ENCODE measurements at places on chromosomes 16 and 17.

GRCh38 chr16:87392821-87393679 is 914 bp downstream of the MAP1LC3B start:
- DNase-seq: peak; percentile 69

DNA sequence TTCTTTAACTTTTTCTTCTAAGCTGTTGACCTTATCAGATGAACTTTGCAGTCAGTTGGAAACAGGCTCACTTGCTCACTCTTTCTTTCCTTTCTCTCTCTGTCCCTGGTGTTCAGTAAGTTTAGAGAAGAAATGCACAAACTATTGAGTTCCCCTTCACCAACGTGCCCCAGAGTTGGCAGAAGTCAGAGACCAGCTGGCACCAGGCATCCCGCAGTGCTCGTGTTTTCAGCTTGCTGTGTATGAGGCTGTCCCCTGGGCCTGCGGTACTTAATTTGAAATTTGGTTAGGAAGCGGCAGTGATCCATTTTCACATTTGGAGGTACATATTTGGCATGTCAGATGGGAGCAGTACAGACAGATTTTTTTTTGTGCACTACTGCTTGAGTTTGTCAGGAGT is 258.6 kb downstream of the SNX29 start:
- no peak for DNase-seq

GRCh38 chr16:51440131-51440889 is 289.2 kb upstream of the SALL1 start:
- no peak for DNase-seq

DNA sequence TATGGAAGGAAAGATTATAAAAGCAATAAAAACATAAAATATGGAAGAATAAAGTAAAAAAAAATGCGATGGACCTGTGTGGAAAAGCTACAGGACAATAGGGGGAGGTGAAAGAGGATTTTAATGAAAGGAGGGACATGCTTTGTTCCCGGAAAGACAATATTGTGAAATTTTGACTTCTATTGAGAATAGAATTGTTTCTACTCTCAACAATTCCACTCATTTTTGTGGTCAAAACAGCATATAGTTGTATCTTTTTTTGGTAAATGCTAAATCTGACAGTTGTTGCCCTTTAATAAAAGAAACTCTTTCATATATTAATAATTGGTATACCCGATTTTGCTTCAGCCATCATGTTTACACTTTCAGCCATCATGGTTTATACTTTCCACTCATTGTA is 22.9 kb upstream of the APPBP2 start:
- DNase-seq: no peak

DNA sequence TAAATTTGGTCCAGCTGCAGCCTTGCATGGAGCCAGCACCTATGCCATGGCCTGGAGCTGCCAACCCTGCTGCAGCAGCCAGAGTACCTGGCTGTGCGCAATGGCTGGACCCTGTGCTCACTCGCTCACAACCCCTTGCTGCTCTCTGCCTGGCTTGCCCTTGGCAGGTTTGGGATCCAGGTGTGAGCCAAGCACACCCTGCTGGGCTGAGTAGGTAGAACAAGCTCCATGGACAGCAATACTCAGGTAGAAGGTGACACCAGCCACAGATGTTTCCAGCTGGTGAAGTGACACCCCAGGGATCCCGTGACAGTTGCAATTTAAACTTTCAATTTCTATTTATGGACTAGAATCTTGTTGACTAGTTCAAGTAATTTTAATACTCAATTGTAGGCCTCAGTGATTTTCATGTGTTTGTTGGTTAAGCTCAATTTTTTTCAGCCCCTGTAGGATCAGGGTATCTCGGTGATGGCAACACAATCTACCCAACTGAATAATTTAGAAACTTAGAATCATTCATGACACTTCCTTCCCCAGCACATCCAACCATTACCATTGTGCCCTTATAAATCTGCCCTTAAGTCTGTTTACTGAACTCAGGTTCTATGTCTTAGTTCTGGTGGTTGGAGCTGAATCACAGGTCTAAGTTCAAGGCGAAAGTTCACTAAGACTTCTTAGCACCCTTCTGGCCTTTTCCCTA is 480.0 kb downstream of the PMP22 start:
- peak; percentile 17 for DNase-seq

DNA sequence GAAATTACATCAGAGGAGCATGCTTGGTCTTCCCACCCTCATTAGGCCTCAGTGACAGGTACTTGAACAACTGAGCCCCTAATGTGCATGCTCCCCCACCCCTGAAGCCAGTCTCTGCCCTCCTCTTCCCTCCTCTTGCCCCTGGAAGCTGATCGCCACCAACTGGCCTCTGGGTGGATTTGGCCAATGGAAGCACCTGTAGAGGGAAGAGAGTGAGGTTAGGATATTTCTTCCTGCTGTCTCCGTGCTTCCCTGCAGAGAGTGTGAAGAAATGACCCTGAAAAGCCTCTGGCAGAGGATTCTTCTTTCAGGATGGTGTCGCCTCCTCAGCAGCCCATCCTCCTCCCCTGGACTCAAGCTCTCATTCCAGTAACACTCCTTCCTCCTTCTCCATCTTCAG is 5.9 kb upstream of the CBLN1 start:
- no peak for DNase-seq

GRCh38 chr16:68417711-68418301 is 30.5 kb downstream of the SMPD3 start:
- DNase-seq: peak; percentile 78

DNA sequence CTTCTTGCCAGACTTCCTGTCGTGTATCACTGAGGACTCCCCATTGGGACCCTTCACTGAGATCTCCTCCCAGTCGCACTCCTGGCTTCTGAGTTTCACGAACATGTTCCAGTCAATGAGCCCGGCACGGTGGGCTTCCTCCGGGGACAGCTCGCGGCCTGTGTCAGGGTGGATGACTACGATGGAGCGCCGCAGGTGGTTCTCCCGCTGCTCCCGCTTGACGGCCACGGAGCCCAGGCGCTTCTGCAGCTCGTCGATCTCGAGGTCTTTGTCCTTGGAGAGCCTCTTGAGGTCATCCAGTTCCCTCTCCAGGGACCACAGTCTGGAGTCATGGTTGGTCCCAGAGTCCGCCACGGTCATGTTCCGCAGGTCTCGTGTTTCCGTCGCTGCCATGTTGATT is 36.2 kb downstream of the UBN1 start:
- DNase-seq: no peak

DNA sequence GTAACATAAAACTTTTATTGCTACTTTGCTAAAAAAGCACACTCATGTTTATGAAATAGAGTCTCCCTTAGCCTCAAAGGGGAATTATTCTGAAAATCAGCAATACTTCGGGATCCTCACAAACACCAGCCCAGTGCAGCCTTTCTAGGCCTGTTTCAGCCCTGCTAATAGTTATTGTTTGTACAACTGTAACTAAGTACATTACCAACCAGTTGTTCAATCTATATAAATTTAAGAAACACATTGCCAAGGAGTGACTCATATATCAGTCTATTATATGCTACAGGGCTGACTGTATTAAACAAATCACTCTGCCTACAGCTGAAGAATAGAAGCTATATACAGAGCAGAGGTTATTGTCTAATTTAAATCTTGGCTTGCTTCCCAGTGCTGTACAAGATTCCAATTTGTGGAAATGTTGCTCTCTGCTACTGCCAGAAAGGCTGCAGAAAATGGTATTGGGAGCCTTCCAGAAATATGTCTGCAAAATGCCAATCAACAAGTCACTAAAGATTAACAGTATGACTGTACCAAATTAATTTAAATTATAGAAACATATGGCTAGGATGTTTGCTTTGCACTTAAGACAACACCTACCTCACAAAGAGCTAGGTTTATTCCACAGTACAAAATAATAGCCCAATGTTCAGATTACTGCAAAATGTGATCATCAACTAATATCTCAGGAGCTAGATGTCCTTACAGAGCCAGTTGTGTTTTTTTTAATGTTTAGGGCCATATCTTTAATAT is 49.7 kb downstream of the TOX3 start:
- DNase-seq: no peak

DNA sequence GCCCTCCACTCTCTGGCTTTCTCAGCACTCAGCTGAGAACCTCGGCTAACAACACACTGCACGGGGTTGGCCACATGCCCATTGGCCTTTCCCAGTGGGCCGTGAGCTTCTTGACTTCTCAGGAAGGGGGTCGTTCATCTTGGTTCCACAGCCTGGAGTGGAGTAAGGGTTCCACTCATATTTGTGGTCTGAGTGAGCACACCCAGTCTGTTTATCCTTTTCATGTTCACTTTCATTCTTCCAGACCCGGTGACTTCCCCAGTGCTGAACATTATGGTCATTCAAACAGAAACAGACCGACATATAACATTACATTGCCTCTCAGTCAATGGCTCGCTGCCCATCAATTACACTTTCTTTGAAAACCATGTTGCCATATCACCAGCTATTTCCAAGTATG is 8.2 kb downstream of the MILR1 start:
- DNase-seq: no peak

DNA sequence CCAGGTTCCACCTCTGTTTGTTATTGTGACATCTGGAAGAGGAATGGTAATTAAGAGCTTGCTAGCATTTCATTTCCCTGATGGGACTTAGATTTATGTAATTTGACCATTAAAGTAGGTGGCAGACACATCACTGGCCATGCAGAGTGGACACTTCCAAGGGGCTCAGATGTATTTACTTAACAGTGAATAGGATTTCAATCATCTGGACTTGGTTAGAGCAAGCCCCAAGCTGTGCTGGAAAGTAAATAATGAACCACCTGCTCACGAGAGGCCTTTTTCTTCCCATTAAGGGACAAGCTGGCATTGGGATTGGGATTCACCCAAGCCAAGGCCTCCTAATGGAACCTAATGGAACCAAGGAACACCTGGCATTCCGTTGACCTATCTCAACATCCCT is 395.3 kb downstream of the HS3ST4 start:
- no peak for DNase-seq

DNA sequence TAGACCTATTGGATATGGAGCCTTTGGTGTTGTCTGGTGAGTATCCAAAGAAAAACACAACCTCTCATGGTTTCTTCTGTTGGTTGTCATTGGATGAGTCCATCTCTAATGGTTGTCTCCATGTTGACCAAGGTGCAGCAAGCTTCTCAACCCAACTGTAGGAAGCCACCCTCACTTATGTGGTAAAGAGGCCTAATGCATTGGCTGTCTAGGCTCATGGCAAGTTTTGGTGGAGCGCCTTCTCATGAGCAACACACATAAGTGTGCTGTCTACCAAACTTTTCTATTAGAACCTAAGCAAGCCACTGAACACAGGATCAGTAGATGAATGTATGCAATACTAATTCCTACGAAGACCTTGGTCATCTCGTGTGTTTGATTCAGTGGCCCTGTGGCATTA is 819 bp downstream of the NLK start:
- DNase-seq: no peak

DNA sequence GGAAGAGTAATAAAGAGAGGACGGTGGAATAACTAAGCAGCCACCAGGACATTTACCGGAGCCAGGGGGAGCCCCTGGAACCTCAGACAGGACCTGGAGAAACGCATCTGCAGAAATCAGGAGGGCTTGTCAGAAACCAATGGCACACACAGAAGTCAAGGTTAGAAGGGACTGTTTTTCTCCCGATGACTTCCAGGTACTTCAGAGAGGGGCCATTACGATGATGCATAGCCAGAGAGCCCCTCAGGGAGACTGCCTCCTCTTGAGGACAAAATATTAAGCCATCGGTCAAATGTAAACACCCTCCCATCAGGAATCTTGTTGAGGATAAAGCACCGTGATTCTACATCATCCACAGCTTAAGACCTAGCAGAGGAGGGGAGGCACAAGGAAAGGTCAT is 333.6 kb upstream of the CDH5 start:
- no peak for DNase-seq

DNA sequence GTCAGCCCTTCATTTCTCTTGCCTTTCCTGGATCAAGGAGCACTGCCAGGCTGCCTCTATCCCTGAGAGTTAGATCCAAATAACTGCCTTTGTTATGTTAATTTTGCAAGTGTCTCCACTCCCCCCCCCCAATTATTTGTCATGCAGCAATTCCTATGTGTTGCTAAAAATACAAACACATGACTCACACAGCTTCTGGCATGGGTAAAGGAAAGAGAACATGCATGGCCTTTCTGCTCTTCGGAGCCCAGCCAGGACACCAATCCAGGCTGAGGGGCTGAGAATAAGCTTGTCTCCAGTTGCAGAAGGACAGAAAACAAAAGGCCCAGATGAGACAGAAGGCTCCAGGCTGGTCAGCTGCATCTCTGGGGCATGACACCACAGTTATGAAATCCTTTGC is 148.0 kb upstream of the TNRC6C start:
- DNase-seq: no peak

GRCh38 chr17:72826602-72827001 is 265.9 kb downstream of the SLC39A11 start:
- no peak for DNase-seq

- peak; percentile 83 for DNase-seq
These were observed 3.0 kb downstream of the ALDH3A1 start for GRCh38 chr17:19744922-19745757.

- DNase-seq: no peak
These were observed 5.2 kb upstream of the CCDC182 start for GRCh38 chr17:57750109-57750871.

- no peak for DNase-seq
These were observed 40.9 kb downstream of the USP10 start for GRCh38 chr16:84740596-84741116.

DNA sequence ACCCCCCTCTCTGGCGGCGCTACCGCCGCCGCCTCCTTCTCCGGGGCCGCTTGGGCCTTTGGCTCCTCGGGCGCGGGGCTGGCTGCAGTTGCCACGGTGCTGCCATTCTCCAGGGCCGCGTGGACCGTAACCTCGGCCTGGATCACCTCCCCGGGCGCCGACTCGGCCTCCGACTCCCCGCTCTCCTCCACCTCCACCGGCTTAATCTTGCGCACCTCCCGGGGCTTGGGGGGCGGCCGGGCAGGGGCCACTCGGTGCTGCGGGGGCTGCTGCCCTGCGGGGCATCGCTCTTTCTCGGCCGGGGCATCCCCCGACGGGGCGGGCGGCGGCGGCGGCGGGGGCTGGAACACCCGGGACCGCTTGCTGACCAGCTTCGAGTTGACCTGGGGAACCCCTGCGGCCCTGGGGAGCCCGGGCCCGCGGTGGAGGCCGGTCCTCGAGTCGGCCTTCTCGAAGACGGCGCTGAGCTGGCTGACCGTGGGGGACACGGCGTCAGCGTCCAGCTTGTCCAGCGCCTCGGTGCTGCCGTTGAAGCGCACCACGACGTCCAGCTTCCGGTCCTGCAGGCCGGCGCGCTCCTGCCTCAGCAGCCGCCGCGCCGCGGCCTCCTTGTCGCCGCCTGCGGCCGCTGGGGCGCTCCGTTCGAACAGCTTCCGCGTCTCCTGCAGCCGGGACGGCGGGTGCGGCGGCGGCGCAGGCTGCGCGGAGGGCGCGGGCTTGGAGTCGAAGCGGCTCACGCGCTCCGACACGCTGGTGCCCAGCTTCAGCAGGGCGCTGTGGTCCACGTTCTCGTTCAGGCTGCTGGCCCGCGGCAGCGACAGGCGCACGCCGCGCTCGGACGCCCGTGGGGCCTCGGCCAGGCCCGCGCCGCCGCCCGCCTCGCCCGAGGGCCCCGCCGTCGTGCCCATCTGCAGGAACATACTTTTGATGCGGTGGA is 792 bp downstream of the PPP1R9B start:
- peak; percentile 60 for DNase-seq

DNA sequence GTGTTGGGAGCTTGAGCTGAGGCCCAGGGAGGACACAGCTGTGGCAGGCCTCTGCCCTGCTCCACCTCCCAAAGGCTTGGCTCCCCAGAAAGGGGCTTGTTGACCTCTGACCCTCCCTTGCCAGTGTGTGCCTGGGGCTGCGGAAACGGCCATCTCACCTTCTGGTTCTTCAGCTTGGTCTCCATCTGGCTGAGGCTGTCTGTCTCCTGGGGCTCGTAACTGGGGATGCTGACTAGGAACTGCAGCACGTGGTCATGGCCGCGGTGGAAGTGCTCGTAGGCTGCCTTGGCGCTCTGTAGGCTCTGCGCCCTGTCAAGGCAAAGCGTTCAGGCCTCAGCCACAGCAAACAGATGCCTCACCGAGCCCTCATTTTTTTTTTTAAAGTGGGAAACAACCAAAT is 42.7 kb downstream of the UBN1 start:
- no peak for DNase-seq

Measured in naive thymus-derived CD8-positive, alpha-beta T cell (primary cell).